H1 (cell line): ENCODE measurements at places on chromosomes 16 and 17.

GRCh38 chr17:628089-628941 is 86.3 kb downstream of the VPS53 start:
- DNase-seq: no peak

- no peak for DNase-seq
These were observed 2.7 kb downstream of the MSL1 start for GRCh38 chr17:40124279-40125141.

DNA sequence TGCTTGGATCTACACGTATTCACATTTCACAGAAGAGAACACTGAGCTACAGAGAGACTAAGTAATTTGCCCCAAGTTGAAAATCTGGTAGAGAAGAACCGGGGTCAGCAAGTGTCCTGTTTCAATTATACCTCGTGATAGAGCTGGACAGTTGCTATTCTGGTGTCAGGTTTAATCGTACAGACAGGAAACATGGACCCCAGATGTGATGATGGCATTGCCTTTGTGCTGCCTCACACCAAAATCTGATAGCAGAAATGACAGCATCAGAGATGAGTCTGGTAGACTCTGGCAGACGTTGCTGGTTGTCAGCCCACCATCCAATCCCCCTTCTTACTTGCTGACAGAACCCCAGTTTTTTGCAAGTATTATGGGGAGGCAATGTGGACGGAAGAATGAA is 112.1 kb upstream of the FOXF1 start:
- no peak for DNase-seq

- DNase-seq: no peak
These were observed 536.9 kb upstream of the CDH11 start for GRCh38 chr16:65658787-65659220.

DNA sequence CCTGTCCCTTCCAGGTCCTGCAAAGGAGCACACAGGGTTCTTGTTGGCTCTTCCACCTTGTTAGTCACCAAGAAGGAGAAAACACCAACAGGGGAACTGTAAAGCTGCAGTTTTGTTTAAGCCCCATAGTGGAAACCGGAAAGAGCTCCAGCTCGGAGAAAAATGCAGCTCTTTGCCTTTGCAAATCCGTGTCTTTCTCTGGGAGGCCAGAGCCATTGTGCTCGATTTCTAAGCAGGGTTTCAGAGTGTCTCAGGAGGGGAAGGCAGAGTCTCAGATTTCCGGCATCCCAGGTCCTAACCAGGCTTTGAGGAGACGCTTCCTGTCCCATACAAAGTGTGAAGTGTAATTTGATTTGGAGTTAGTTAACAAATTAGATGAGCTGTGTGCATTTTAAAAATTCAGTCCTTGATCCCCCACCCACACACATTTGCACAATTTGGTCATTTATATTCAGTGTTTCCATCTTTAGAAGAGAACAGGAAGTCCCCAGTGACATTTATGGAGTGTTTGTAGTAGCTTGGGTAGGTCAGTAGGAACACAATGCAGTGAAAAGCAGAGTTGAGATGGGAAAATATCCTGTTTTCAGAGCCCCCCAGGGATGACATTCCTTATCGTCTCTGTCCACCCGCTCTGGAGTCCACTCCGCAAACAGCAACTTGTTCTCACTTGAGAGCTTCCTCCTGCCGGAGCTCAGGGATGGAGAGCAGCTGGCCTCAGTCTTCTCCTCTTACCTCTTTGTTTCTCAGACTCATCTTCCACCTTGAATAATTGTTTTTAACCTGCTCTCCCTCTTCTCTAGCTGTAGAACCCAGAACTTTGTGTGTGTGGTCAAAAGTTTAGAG is 331.9 kb downstream of the SEC14L1 start:
- DNase-seq: no peak

- DNase-seq: no peak
These were observed 273.4 kb upstream of the TNRC6C start for GRCh38 chr17:77684803-77685798.

DNA sequence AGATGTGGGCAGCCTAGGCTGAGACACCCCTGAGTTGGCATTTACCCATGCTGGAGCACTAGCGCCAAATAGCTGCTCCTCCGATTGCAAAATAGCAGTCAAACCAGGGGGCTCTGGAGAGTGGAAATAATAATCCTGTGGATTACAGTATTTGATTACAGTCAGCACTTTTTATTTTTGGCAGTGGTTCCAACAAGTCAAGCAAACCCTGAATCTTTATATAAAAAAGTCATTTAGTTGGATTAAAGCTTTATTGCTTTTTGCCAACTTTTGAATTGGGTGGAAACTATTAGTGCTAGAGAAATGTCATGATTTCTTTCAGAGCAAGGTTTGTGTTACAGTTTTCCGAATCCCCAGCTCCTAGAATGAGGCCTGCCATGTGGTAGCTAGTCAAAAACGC is 99.3 kb upstream of the FAM20A start:
- no peak for DNase-seq

DNA sequence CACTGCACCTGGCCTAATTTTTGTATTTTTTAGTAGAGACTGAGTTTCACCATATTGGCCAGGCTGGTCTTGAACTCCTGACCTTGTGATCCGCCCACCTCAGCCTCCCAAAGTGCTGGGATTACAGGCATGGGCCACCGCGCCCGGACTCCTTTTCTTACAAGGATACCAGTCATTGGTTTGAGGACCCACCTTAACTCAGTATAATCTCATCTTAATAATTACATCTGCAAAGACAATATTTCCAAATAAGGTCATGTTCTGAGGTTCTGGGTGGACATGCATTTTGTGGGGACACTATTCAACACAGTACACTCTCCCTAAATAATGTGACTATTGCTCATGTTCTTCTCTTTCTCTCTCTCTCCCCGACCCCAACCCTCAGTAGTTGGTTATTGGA is 63.7 kb downstream of the ERCC4 start:
- DNase-seq: no peak

DNA sequence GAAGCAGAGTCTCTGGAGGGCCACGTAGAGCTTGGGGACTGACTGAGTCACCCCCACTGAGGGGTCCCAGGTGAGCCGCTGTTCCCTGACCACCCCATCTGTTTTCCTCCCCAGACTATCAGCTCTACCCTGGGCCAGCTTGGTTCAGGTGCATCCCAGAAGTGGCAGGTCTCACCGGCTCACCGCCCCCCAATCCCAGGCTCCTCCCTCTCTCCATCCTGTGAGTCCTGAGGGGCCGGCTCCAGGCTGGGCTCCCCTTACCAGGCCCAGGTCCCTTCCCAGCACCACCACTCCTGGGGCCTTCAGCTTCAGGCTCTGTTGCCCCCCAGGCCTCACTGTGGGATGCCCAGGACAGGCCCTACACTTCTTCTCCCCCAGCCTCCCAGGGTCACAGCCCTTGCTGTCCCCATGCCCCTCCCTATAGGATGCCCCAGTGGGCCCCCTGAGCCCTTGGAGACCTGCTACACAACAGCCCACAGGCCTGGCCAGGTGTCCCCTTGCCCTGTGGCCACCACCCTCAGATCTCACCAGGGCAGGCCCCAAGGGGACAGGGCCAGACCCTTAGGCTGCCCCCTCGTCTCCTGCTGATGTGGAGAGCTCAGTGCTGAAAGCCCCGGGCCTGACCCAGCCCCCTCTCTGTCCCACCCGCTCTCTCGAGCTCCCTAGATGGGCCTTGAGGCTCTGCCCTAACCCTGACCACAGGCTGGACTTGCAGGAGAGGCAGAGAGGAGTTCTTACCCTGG is 40.4 kb downstream of the TNFRSF13B start:
- no peak for DNase-seq

GRCh38 chr17:69348429-69348828 is 21.5 kb upstream of the ABCA5 start:
- DNase-seq: no peak

DNA sequence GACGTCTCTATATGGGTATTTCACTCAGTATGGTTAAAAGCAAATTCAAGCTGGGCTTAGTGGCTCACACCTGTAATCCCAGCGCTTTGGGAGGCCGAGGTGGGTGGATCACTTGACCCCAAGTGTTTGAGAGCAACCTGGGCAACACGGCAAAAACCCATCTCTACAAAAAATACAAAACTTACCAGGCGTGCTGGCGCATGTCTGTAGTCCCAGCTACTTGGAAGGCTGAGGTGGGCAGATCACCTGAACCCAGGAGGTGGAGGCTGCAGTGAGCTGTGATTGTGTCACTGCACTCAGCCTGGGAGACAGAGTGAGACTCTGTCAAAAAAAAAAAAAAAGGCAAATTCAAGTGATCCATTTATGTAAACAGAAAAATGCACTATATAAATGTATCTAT is 1.3 kb upstream of the TNFRSF17 start:
- no peak for DNase-seq

GRCh38 chr16:81492311-81492761 is 47.7 kb downstream of the CMIP start:
- no peak for DNase-seq
